ENCODE measurements at places on chromosomes 2 and 18.

DNA sequence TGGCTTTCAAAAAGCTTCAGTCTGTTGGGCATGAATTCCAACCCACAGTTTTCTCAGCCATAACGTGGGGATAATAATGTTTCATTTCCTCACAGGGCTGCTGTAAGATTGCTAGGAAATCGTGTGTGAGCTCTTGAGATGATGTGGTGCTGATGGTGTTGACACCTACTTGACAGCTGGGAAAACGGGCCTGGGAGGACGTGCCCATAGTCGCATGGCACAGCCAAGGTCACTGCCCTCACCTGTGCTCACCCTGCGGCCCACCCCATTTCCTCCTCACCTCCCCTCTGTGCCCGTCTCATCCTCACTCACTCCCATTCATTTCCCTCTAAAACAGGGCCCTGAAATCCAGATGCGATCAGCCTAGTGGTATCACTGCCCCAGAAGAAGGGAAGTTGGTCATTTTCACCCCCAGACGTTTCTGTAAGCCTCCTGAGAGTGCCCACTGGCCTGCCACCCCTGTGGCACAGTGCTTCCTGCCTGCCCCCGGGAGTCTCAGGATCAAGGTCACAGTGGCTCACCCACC lies 33.0 kb downstream of the DPYSL5 start:
- no peak for DNase-seq

GRCh38 chr18:33836564-33836963 lies 258.5 kb downstream of the ASXL3 start:
- DNase-seq = no peak

- DNase-seq = no peak
These were observed 123.3 kb downstream of the CCBE1 start for GRCh38 chr18:59573962-59574361.

GRCh38 chr2:96815326-96816126 lies 542 bp upstream of the CNNM3 start:
- DNase-seq = peak; percentile 63

- DNase-seq = no peak
These were observed 18.9 kb downstream of the LDAH start for GRCh38 chr2:20803974-20804373.

GRCh38 chr2:17084877-17085276 lies 419.2 kb upstream of the CYRIA start:
- DNase-seq = no peak

GRCh38 chr18:59079264-59079663 lies 60.4 kb upstream of the SEC11C start:
- DNase-seq = no peak

GRCh38 chr18:3665780-3666525 lies 216.0 kb downstream of the TGIF1 start:
- DNase-seq = peak; percentile 56
